ENCODE measurements at places on chromosomes 4 and X. TPM values are rescaled to one million over a fixed set of nuclear protein-coding genes. Genes with fewer than 3 reads are reported as not detected.

DNA sequence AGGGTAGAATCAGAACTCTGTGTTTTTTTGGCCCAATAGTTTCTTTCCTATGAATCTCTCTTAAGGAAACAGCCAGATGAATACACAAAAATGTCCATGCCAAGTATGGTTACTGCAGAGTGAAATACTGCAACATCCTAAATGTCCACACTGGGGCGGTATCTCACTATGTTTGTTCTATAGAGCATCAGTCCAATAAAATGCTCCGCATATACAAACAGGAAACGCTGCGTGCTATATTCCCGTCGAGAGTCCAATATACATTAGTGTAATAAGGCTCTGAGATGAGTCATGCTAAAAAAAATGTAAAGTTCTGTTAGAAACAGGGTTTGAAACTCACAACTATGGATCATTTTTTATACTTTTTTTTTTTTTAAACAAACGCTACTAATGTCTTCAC lies 72.9 kb upstream of the ENOX2 start:
- H3K4me3 ChIP-seq = no peak overlapping the region
- H3K36me3 ChIP-seq = no peaks in the 10 kb centered on the region
- H3K27me3 ChIP-seq = no peaks in the 10 kb centered on the region
- no peak overlapping the region for H3K27ac ChIP-seq

GRCh38 chrX:12868747-12869146 lies 1.9 kb downstream of the TLR7 start:
- no peak overlapping the region for H3K27ac ChIP-seq
- no peaks in the 10 kb centered on the region for H3K27me3 ChIP-seq
- DNase-seq = no peak
- no peak overlapping the region for H3K4me3 ChIP-seq
- H3K4me1 ChIP-seq = no peaks in the 10 kb centered on the region

GRCh38 chr4:70737006-70737405 lies 15.2 kb downstream of the RUFY3 start:
- H3K36me3 ChIP-seq = no peaks in the 10 kb centered on the region
- peaks cover 86% of the 10 kb centered on the region for H3K4me1 ChIP-seq
- DNase-seq = no peak
- H3K4me3 ChIP-seq = no peak overlapping the region

- H3K27ac ChIP-seq = peak within 1 kb of the TSS; percentile 31
- no peaks in the 10 kb centered on the region for H3K36me3 ChIP-seq
- no peak for DNase-seq
- H3K4me3 ChIP-seq = peak within 1 kb of the TSS; percentile 75
These were observed at the start of gene GPC4 for GRCh38 chrX:133415276-133416105. Gene GPC4, minus strand, starts transcription at chrX:133415489. Its CDS starts 524 bp downstream, at chrX:133414965.

- no peak overlapping the region for H3K27ac ChIP-seq
- no peaks in the 10 kb centered on the region for H3K27me3 ChIP-seq
- no peak for DNase-seq
- no peaks in the 10 kb centered on the region for H3K36me3 ChIP-seq
- no peak overlapping the region for H3K4me3 ChIP-seq
- no peaks in the 10 kb centered on the region for H3K4me1 ChIP-seq
These were observed 347 bp downstream of the AMTN start for GRCh38 chr4:70518716-70519115.

Gene TFDP3
- not detected for total RNA-seq

Gene ASB12
- not detected for total RNA-seq
